ENCODE measurements at places on chromosomes 6 and 20.
A peak's percentile ranks its signal among the peaks of the same experiment; 100 is the strongest.

GRCh38 chr6:169991031-169991390, 239.6 kb downstream of the ERMARD start:
- DNase-seq: no peak

- DNase-seq: no peak
Observed at GRCh38 chr6:137904822-137905617, 38.0 kb downstream of the TNFAIP3 start.

- no peak for DNase-seq
Observed at GRCh38 chr6:41780551-41781365, at the start of gene PRICKLE4. Gene PRICKLE4 (plus strand): TSS chr6:41780782. CDS start chr6:41783474, 2,692 bp downstream.

GRCh38 chr6:32609731-32610640, 20.3 kb upstream of the HLA-DRB1 start:
- peak; percentile 55 for DNase-seq

DNA sequence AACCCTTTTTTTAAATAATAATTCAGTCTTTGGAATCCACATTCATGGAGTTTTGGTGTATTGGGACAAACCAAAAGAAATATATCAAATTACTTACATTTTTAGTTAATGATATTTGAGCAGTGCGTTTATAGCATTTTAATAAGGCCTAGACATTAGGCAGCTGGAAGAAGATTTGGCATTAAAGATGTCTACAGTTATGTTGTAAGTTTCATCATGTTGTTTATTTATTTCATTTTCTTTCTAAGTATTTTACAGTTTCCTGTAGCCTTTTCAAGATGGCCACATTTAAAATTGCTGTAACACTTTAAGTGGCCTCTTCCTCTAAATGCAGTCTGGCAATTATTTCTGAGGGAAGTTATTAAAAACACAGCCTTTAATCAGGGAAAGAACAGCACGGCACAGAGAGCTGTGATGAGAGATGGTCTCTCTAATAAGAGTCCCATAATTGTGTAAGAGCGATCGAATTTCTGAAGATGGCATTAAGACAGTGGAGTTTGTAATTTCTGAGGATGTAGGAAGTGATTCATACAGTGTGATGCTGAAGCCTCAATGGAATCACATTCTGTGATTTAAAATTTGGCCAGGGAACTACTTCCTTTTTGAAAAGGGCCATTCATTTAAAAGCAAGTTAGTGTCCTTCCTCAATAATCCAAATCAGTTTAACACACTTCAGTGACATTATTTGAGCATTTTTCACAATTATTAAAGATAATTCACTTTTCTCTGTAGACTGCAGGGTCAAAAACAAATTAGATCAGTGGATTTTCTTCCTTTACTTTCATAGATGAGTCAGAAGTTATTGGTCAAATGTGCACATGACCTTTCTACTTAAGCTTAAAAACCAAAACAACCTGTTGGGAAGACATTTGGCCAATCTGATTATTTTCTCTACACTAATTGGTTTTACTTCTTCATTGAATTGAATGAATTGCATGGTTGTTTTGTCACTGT, 52.4 kb upstream of the EDN3 start:
- no peak for DNase-seq

- no peak for DNase-seq
Observed at GRCh38 chr6:37321101-37321500, 32.7 kb upstream of the RNF8 start.

GRCh38 chr20:13412806-13413445, 191.9 kb downstream of the ISM1 start:
- DNase-seq: no peak

- no peak for DNase-seq
Observed at GRCh38 chr20:1010659-1011058, 8.5 kb upstream of the RSPO4 start.

DNA sequence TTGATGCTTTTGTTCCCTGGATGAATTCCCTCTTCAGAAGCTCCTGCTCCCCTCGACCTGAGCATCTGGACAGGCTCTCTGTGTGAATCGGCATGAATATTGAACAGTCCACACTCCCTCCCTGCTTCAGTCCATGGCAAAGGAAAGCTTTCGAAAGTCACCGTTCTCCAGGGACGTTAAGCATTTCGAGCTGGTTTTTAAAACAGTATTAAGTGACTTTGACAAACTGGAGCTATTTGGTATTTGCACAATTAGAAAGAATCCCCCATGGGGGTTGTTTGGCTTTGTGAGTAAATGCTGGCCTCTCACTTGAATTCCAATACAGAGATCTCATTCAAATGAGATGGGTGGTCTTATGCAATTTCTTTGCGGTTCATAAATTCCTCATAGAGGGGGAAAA, 85.3 kb upstream of the TIAM2 start:
- DNase-seq: no peak

- no peak for DNase-seq
Observed at GRCh38 chr20:31632548-31633338, 5.0 kb upstream of the COX4I2 start.

DNA sequence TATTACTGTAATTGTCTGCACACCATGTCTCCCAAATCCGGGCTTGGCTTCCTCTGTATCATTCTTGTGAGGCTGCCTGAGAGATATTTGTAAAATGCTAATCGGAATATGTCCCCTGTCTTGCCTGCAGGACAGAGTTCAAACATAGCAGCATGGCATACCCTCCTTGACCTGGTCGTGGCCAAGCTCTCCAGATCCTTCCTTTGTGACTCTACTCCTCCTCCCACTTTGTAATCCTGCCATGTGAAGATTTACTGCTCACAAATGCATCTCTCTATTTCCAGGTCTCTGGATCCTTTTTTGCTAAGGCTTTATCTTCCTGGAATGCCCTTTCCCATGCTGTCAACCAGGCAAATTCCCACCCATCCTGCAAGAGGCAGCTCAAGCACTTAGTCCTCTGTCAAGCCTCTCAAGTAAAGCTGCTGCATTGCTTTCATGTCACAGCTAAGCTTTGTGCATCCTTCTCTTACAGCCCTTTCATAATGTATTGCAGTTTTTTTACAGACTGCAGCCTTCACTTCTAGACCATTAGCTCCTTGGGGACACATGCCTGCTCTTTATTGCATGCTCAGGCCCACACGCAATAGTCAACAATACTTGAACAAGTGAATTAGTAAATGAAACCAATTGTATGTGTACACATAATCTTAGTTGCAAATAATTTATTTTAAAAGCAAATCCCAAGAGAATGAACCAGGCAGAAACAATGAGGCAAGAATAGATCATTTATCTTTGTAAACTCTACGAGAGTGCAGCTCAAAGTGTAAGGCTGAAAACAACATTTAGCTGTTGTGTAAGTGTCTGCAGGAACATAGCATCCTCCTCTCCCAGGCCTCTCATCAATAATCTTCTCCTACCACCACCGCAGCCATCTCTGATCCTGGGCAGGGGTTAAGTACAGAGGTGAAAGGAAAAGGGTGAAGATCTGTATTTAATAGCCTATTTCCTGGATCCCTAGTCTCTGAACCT, 45.8 kb downstream of the HIVEP2 start:
- DNase-seq: no peak

DNA sequence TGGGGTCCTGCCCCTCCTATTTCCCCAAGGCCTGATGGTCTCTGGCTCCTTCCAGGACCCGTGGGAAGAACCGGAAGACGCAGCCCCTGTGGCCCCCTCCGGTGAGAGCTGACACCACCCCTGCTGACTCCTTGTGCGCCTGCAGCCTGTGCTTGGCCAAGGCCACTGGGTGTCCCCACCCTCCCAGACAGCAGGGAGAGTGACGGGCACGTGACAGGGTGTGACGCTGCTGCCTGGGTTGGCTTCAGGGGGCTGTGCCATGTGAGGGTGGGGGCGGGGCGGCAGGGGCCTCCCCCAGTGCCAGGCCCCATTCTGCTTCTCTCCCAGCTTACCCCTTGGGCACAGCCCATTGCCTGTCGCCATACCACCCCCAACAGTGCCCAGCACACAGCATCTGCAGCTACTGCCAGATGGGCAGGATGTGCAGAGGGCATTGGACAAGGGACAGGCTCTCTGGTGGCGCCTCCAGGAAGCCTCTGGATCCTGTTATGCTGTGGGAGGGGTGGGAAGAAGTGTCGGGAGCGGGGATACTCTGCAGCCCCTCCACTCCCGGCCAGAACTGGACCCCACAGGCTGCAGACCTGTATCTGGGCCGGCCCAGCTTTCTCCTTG, 2.9 kb downstream of the BIRC7 start:
- DNase-seq: no peak

DNA sequence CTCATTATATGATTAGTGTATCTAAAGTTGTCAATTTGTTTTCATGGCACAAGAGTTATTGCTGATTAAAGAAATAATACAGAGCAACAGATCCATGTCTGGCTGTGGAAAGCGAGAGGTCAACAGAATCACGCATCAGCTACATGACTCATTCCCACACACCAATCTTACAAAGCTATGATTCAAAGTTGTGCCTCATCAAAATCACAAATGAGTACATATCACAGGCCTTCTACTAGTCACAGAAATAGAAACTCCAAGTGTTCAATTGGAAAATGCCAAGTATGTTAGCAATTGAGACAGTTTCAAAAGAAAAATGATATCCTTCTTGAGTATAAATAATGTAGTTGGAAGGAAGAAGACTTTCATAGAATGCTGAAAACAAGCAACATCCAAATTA, 57.8 kb upstream of the NKAIN2 start:
- DNase-seq: no peak

- DNase-seq: no peak
Observed at GRCh38 chr6:111068866-111069234, 18.5 kb upstream of the SLC16A10 start.

GRCh38 chr6:41522780-41523548, 23.2 kb upstream of the FOXP4 start:
- DNase-seq: no peak

DNA sequence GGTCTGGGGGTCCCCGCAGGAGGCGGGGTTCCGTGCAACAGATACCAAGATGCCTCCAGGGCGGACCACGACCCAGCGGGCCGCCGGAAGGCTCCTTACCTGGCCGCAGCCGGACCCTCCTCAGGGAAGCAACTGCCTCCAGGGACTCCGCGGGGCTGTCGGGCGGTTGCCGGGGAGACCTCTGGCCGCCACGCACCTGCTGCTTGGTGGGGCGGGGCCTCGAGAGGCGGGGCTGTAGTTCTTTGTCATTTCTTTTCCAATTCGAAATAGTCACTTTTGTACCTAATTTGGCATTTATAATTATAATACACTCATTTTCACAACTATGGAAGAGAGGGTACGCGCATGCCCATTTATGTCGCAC, 647 bp downstream of the AK9 start:
- DNase-seq: peak; percentile 71

DNA sequence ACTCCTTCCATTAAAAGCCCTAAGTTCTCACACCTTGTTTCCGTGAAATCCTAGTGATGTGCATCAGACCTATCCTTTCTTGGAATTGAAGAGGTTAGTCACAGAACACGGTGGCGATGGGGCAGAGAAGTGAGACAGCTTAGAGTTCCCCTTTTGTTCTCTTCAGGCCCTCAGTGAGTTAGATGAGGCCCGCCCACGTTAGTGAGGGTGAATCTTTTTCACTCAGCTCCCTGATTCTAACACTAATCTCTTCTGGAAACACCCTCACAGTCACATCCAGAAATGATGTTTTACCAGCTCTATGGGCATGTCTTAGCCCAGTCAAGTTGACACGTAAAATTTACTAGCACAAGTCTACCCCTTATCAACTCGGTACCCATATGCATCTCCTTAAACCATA, 172.7 kb upstream of the NOX3 start:
- no peak for DNase-seq

DNA sequence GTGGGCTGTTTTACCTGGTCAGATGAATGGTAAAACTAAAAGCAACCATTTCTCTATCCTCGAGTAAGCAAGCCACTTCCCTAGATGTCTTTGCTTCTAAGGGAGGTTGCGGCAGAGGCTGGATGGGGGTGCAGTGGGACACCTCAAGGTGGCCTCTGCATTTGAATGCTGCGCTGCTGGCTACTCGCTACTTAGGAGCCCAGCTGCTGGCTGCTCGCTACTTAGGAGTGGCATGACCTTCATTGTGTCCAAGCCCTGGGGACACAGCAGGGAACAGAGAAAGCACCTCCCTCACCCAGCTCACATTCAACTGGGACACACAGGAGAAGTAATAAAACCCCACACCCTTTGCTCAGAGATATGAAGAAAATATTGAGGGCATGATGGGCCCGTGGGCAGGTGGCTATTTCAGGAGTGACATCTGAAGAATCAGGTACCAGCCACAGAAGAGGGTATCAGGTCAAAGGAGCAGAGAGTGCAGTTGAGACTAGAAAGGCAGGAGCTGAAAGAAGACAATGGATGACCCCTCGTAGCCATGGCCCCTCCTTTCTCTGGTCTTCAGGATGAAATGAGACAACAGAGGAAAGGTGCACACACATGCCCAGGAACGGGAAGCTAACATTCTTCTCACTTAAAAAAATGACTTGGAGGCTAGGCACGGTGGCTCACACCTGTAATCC, 149.4 kb downstream of the ZMYND8 start:
- no peak for DNase-seq

GRCh38 chr6:37077905-37078296, 72.4 kb downstream of the FGD2 start:
- DNase-seq: no peak

GRCh38 chr6:133767357-133767970, 121.4 kb upstream of the TCF21 start:
- DNase-seq: no peak

DNA sequence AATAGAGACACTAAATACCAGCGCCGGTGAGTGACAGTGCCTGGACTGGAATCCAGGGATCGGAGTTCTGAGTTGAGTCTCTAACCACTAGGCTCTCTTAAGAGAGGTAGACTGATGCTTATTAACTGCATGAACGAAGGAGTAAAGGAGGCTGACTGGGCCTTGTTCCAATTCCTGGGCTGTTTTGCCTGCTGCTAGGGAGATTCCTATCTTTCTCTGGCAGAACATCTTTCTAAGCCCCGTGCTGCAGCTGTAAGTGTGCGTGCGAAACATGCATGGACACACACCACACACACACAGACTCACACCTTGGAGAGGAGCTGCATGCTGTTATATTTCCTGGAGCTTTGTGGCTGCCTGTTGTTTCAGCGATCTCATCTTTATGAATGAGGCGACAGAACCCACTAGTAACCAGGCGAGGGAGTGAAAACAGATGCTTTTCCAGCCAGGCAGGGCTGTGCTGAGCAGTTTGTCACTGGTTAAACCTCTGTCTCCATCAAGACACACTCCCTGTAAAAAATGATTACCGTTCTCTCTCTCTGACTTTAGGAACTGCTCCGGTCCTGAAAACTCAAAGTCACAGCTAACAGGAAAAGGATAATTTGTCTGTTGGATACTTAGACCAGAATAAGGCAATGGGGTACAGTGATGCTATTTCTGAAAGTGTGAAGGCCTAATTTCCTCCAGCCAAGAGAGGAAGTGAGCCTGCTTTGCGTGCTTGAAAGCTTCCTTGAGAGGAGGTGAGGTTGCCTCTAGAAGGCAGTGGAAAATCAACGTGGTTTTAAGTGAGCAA, 157.4 kb upstream of the ZNF217 start:
- DNase-seq: no peak
